ENCODE measurements at places on chromosomes 3 and 15.

GRCh38 chr3:14524311-14524711, 15.8 kb downstream of the GRIP2 start:
- no peak for DNase-seq

DNA sequence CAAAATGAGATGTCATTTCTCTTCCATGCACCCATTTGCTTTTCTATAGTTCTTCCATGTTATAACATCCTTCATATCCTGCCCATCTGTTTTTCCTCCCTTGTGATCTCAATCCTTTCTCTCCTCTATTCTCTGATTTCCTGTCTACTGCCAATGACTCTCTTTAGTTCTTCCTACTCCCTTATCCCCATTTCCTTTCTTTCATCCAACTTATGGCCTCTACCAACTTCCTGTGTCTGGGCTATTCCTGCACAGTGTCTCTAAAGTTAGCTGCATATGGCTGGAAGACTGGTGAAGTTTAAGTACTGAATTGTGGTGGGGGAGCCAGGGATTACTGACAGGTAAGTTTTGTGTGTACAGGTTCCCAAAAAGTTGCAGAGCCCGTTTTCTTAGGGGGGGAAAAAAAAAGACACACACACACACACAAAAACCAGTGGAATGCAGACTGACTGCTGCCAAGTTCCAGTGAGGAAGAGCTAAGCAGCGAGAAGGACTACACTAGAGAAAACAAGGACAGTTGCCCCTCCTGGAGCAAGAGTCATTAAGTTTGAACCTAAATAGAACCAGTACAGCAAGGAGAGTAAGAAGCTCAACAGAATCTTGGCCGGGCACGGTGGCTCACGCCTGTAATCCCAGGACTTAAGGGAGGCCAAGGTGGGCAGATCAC, 28.8 kb downstream of the XRN1 start:
- no peak for DNase-seq

GRCh38 chr3:50168791-50169190, 13.7 kb downstream of the SEMA3F start:
- peak; percentile 77 for DNase-seq

DNA sequence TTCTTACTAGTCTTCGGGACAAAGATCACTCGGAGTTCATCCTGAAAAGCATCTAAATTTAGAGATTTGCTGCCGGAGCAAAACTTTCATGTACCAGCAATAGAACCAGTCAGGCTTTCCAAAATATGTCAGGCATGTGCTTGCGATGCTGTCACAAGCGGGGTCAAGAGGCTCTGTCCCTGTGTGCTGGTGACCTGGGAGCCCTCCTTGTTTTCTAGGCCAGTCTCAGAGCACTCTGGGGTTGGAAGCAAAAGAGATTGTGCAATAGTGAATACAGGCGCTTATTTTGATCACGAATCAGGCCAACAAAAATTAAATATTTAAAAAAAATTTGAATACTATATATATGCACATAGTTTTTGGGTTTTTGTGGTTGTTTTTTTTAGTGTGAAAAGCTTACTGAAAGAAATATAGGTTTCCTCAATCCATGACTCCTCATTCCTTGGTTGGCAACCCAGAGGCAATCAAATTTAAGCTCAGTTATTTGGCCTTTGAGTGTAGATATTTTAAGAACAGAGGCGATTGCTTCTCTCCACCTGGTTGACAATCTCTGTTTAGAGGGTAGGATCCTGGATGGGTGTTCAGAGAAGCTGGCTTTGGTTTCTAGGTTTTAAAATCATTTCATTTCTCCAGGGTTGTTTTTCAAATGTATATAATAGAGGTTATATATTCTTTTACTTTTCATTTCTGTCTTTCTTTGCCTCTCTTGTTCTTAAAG, 8.4 kb upstream of the KLHL24 start:
- DNase-seq = no peak

- no peak for DNase-seq
Observed at GRCh38 chr15:85497172-85497569, 116.8 kb downstream of the AKAP13 start.

DNA sequence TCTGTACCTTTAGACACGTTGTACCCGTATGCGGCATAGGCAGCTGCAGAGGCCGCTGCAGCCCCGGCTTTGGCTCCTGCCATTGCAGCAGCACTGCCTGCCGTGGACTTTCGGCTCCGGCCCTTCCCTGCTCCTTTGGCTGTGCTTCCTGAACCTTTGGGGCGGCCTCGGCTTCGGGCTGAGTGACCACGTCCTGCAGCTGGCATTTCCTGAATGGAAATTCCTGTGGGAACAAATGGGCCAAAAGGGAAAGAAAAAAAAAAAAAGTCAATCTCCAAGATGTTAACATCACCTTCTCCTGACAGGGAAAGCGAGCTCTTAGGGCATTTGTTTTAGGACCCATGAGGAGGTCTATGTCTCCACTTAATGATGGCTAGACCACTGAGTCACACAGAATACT, 29.6 kb downstream of the CHAC1 start:
- no peak for DNase-seq

DNA sequence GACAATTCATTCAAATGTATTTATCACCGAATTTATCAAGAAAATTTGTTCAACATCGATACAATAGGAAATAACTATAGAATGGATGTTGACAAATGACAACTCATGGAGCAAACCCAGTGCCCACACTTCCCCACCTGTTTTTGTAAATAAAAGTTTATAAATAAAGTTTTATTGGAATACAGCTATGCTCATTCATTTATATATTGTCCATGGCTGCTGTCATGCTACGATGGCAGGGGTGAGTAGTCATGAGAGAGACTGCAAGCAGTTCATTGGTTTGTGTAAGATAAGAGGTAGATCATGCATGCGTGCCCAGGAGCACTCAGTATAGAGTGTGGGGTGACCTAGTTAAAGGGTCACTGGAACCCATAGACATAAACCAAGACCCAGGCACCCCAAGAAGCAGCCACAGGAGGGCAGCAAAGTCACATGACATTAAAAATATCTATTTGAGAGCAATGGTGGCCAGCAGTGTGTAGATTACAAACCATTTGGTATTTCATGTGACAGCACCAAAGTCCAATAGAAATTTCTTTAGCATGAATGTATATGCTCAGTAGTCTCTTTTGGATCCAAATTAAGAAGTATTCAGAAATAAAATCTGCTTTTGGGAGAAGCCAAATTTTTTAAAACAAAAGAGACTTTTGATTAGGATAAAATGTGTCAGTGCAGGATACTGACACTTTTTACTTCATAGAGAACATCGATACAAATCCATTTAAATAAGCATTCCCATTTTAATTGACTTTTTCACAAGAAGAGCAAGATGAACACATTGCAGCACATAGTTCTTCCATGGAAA, 794.8 kb downstream of the MCTP2 start:
- DNase-seq = peak; percentile 56

GRCh38 chr3:36701249-36701572, 63.1 kb downstream of the DCLK3 start:
- no peak for DNase-seq

DNA sequence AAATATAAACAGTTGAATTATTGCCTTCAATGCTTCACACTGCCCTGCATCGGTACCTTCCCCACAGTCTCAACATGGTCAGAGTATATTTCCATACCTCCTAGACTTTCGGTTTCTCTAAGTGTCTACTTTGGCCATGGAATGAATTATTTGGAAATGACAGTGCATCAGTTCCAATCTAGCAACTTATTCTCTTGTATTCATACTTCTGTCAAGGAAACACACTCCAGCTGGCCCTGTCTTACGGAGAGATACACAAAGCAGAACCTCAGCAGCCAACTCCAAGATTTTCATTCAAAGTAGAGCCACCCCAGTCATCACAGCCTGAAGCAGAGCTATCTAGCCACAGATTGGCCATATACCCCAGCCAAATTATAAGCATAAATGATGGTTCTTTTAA, 518.4 kb upstream of the UBE2E2 start:
- no peak for DNase-seq

- no peak for DNase-seq
Observed at GRCh38 chr3:16369276-16369675, 104.3 kb downstream of the OXNAD1 start.

GRCh38 chr3:51257870-51258269, 127.2 kb upstream of the MANF start:
- no peak for DNase-seq

DNA sequence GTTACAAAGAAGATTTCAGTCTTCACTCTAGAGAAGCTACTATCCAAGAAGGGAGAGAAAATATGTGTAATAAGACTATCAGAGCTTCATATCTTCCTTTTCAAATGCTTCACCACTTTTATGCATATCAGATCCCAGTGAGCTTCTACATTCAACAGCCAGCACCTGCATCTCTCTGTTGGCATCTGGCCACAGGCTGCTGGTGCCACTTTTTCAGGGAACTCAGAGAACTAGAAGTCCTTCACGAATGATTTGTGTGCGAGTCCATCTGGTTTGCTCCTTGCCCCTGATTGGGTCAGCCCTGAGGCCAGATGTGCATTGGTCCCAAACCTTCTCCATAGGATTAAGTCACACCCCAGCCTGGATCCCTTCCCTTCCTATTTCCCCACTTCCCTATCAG, 22.1 kb downstream of the SNTN start:
- DNase-seq = no peak

DNA sequence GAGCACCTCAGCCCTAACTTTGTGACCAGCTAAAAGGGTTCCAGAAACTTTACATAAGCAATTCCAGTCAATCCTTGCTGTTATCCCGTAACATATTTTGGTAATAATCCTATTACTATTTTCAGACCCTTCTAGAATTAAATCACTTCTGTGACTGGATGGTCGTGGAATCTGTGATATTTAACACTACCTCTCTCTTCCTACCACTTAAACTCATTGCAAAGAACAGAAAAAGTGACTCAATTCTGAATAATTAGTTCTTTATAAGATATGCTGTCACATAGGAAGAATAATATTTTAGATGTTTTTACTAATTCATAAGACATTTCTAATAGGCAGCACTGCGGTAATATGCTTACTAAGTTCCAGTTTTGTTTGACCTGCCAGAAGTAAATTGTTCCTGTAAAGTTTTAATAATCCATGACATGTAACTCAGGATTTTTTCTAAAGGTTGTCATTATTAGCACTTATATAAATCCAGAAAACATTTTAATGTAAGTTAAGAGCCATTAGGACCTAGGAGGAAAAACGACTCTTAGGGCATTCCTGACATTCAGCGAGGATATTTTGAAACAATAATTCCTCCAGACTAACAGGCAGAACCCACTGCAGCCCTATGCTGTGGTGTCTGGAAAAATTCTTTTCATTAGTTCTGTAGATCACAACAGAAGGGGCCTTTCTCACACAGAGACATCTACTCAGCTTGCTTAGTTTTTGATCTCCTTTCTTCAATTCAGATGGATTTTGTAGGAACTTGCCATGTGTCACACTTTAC, 113.3 kb upstream of the MBNL1 start:
- DNase-seq = no peak

GRCh38 chr3:39531665-39532064, 64.2 kb downstream of the MOBP start:
- no peak for DNase-seq

DNA sequence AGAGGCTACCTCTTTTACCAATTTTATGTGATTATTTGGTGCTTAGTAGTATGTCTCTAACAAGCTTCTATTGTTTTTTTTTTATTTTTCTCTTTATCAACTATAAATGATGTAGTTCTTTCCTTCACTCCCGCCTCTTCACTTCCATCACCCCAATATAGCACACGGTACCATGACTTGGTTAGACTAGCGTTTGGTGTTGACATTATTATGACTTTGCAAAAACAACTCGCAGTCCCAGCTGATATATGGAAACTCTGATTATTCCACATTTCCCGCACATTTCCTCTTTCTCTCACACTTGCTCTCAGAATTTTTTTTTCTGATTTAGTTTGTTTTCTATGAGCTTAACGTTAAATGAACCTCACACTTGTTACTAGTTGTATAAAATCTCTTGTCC, 162.2 kb downstream of the GREM1 start:
- DNase-seq = no peak

- no peak for DNase-seq
Observed at GRCh38 chr15:41782371-41783282, 8.3 kb downstream of the MAPKBP1 start.

DNA sequence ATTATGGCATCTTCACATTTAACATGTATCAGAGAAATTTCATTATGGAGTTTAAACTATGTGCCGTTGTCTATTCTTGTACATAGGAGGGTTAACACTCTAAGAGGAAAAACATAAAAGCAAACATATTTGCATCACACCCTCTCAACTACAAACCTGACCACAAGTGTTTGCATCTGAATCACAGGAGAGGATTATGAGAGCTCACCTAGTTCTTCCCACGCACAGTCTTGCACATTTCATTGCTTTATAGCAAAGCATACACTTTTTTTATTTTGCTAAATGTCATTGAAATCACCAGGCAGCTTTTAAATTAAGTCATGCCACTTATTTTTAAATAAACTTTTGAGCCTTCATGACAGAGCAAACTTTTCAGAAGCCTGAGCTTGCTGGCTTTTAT, 12.5 kb downstream of the TRAT1 start:
- DNase-seq = no peak

GRCh38 chr3:194569252-194569651, 64.0 kb downstream of the TMEM44 start:
- no peak for DNase-seq

DNA sequence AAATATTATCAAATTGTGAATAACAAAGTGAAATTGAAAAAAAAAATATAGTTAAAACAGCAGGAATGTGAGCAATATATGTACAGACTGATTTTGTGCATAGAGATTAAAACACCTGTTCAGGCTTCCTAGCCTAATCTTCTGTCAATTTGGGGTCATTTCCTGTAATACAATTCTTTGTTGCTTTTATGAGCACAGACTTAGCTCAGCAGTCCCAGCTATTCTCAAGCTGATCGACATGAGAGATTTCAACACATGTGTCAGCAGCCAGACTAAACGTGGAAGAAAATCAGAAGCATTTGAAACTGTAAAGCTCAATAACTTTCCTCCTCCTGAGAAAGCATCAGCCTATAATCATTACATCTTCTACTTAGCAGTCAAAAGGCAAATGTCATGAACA, 1.6 kb upstream of the FHIT start:
- no peak for DNase-seq

- no peak for DNase-seq
Observed at GRCh38 chr3:183437061-183437460, 8.6 kb upstream of the MCF2L2 start.

GRCh38 chr3:197349368-197349767, 51.0 kb upstream of the DLG1 start:
- DNase-seq = no peak

GRCh38 chr15:74857082-74857655, 14.2 kb upstream of the ULK3 start:
- no peak for DNase-seq

DNA sequence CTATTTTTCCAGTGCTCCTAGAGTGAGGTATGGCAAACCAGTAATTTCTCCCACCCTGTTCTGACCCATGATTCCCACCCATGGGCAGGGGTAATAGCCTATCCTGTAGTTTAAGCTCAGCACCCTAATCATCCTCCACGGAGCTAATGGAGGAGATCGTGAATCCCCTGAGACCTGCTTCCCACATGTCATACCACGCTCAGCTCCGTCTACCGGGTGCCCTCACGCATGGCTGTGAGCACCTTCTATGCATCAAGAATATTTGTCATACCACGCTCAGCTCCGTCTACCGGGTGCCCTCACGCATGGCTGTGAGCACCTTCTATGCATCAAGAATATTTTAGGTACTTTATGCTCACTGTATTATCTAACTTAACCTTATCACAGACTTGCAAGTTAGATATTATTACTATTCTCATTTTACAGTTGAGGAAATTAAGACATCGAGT, 104.7 kb upstream of the PFN2 start:
- no peak for DNase-seq

GRCh38 chr3:179719048-179719734, 66.4 kb downstream of the USP13 start:
- no peak for DNase-seq

Data from ecto neural progenitor cell (in vitro differentiated cells).